WTC11 (cell line): ENCODE measurements at places on chromosomes 5 and 9.

DNA sequence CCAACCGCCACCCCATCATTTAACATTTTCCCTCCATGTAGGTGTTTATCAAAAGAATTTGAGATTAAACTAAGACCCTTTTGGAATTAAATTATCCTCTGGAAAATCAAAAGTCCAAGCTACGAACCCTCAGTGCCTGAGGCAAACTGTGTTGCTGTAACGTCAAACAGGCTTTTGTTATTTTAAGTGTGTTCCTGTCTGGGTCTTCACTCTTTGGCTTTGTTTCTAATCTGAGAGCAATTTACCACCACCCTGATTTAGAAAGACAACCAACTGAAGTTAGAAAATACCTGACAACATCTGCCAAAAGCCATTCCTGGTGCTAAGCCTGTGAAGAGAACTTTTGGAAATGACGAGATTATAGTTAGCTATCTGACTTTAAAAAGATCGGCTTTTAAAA lies 199.9 kb downstream of the DIRAS2 start:
- no peak for DNase-seq

GRCh38 chr9:90504486-90504885 lies 138.1 kb downstream of the DIRAS2 start:
- no peak for DNase-seq

DNA sequence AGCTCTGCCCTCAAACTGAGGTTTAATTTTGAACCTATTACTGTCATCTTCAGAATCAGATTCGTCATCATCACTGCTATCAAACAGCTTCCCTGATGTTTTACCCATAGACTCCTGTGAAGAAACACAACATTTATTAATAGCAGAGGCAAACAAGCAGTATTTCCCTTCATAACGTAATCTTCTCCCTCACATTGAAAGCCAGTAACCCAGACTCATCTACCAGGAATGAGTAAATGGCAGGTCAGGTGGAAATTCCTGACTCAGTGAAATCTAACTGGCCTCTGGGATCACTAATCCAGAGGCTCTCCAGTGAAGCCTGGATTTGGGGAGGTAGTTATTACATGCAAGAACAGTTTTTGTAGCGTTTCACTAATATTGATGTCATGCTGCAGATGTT lies 14.6 kb downstream of the NOL8 start:
- DNase-seq, result no peak

DNA sequence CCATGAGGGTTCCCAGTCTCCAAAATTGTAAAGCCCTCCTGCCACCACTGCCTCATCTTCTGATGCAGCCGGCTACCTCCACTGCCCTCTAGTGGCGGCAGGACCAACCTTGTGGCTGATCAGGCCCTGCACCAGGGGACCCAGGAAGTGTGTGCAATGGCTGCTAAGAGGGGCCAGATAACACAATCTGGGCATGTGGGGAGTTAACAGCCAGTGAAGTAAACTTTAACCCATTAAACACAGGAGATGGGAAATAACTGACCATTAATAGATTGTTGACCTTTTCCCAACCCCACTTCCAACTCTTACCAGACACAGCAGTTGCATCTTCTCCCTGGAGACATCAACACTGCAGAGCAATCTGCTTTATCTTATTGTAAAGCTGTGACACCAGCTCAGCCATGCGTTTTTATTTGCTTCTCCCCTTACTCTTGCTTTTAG lies 63.3 kb downstream of the FREM1 start:
- DNase-seq, result peak; percentile 90

- peak; percentile 64 for DNase-seq
Observed at GRCh38 chr9:135990468-135991429, 29.6 kb upstream of the UBAC1 start.

- no peak for DNase-seq
Observed at GRCh38 chr5:74894351-74894750, 28.2 kb upstream of the FAM169A start.

- DNase-seq, result no peak
Observed at GRCh38 chr9:21720758-21721157, 81.7 kb upstream of the MTAP start.

- no peak for DNase-seq
Observed at GRCh38 chr5:90875456-90875855, 316.9 kb downstream of the ADGRV1 start.

- DNase-seq, result no peak
Observed at GRCh38 chr9:129891569-129891968, 56.3 kb downstream of the USP20 start.

- no peak for DNase-seq
Observed at GRCh38 chr5:106940986-106941385, 729.8 kb downstream of the EFNA5 start.

DNA sequence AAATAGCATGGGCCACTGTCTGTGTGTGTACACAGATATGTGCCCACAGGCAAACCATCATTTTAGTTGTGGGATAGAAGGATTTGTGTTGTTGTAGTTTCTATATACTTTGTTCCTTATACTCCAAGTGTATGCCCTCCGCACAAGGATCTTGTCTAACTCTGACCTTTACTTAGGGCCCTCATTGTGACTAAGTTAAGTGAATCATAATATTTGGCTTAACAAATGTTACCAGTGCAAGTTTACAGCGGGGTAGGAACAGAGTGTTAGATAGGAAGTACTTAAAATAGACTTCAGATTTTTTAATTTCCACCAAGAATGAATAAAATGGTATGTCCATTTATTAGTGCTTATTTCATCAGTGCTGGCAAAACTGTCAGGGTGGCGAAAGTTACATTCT lies 29.5 kb upstream of the CYFIP2 start:
- DNase-seq, result no peak

- no peak for DNase-seq
Observed at GRCh38 chr5:104599726-104600125, 1037.1 kb upstream of the NUDT12 start.

DNA sequence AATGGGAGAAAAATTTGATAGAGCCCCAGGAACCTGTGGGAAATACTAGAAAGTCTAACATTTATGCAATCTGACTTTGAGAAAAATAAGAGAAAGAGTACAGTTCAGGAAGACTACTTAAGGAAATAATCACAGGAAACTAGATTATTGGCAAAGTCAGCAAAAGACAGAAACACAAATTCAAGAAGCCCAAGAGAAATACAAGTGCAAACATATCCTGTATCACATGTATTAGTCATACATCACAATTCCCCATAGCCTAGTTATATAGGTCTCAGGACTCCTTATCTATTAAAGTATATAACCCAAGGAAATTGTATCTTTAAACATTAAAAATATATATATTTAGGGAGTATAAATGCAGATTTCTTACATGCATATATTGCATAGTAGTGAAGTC lies 100.8 kb downstream of the HOMER1 start:
- no peak for DNase-seq

DNA sequence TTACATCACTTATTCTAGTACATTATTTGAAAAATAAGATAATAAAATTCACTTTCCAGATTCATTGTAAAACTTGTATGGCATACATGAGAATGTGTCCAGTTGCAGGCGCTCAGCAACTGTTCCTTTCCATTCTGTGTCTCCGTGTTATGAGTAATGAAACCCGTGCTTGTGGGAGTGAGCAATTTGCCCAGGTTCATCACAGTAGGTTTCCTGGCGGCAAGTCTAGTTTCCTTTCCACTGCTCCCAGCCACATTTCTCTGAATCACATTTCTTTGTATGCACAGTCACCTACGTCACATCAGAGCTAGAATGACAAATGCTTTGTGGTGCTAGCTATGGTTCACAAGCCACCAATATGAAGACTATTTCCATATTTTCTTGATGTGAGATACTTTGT lies 39.9 kb downstream of the MOCS2 start:
- no peak for DNase-seq

DNA sequence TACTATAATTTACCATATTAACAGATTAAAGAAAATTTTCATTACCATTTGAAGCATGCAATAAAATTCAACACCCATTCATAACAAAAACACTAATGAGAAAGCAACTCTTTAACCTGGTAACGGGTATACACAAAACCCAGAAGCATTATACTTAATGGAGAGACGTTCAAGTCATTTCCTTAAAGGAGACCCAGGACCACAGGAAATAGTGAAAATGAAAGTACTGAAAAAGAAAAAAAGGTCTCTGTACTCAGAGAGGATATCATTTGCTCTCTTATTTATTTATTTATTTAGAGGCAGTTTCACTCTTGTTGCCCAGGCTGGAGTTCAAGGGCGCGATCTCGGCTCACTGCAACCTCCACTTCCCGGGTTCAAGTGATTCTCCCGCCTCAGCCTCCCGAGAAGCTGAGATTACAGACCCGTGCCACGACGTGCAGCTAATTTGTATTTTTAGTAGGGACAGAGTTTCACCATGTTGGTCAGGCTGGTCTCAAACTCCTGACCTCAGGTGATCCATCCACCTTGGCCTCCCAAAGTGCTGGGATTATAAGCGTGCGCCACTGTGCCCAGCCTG lies 61.6 kb downstream of the SETX start:
- DNase-seq, result no peak

DNA sequence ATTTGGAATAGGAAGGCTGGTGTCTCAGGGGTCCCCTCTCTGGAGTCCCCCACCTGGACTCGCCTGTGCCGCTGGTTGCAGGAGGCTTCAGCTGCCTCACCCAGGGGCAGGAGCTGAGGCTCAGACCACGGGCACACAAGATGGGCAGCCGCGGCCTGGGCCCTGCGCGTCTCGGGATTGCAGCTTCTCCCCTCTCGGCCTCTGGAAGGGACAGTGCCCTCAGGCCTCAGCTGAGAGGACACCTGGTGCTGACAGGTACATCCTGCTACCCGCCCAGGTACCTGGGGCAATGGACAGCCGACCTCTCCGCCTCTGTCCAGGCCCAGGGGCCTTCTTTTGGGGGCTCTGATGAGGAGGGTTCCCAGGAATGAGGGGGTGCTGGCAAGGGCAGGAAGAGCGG lies 38.3 kb downstream of the UNC5A start:
- DNase-seq, result no peak

DNA sequence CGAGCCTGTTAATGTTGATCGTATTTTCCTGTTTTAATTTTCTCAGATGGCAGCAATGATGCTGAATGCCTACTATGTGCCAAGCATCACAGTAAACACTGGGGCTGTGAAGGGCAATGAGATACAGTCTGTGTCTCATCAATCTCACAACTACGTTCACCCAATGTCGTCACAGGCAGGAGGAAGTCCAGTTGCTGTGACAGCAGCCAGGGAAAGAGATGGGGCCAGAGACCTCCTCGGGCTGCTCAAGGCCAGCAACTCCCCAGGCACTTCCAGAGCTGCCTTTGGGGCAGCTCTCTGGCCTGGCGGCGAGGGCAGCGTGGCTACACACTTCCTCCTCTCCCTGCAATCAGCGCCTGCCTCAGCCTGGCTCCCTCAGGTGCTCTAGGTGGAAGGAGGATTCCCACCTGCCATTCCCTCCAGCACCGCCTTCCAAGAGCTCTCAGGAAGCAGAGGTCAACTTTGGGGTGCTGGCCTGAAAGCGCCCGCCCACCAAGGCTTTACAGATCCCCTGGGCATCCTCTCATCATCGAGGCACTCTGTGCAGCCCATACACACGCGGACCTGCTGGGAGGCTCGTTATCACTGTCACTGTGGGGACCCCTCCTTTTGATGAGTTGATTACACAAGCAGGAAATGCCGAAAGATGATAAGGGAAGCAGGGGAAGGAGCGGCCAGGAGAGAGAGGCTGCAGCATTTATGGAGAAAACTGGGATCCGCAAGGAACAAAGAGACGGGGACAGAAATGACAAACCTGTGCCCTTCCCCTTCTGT lies 159.2 kb downstream of the ZDHHC21 start:
- no peak for DNase-seq

DNA sequence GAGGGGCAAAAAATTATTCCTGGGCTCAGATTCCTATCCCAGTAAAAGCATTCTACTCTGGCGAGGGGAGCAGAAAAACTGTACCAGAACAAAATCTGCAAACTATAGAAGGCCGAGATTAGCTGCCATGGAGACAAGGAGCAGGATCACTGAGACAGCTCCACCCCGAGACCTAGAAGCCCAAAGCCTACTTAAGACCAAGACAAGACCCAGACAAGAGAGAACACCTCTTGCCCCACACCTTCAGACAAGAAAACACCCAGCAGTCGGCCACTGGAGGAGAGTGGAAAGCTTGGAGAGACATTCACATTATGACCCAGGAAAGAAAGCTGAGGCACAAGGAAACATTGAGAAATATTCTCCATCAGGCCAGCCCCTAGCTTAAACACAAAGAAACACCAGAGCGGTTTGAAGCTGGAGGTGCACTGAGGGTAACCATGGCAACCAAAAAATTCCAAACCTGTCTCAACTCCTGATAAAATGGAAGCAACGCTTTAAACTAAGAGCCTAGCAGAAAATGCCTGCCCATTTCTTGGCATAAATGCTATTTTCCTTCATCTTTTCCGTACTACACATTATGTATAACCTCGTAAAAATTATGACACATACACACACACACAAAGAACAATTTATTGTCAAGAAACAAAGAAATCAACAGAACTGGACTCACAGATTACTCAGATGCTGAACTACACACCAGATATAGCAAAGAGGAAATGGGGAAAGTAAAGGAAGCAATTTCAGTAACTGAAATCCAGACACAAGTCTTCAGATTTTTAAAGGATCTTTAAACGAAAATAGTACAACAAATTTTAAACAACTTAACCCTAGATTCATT lies 53.8 kb upstream of the FTMT start:
- no peak for DNase-seq

DNA sequence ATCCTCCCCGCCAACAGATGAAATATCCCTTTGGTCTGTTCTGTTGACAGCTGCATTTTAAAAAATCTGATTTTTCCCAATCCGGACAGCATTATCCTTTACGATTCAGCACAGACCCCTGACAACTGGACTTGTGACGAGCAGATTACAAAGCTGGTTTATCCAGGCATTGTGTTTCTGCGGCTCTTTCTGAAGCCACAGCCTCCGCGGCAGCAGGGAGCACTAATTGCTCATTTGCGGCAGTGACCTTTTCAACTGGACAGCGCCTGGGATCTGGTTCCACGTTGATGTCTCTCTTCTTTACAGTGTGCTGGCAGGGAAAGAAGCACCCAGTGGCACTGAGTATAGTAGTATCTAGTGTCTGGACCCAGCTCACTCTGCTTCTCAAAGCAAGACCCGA lies 351.2 kb downstream of the ZNF608 start:
- no peak for DNase-seq

- DNase-seq, result no peak
Observed at GRCh38 chr5:172490514-172491461, 36.5 kb upstream of the SH3PXD2B start.

DNA sequence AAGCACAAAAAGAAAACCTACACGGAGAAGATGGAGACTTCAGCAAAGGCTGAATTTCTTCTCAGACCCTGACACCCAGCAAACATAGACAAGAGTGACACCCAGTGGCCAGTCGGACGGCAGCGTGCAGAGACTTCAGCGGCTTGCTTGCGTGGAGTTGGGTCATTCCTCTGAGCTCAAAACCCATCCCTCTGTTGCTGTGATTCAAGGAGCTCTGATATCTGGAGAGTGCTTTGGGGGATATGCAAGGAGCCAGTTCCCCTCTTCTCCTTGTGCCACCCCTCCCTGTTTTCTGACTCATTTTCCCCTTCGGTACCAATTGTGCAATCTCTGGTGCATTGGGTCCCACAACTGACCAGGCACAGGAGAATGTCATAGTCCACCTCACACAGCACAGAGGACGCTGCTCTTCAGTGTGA lies 27.5 kb downstream of the SH3TC2 start:
- peak; percentile 81 for DNase-seq
